ENCODE measurements at places on chromosomes 5 and 9.
A peak's percentile ranks its signal among the peaks of the same experiment; 100 is the strongest.

DNA sequence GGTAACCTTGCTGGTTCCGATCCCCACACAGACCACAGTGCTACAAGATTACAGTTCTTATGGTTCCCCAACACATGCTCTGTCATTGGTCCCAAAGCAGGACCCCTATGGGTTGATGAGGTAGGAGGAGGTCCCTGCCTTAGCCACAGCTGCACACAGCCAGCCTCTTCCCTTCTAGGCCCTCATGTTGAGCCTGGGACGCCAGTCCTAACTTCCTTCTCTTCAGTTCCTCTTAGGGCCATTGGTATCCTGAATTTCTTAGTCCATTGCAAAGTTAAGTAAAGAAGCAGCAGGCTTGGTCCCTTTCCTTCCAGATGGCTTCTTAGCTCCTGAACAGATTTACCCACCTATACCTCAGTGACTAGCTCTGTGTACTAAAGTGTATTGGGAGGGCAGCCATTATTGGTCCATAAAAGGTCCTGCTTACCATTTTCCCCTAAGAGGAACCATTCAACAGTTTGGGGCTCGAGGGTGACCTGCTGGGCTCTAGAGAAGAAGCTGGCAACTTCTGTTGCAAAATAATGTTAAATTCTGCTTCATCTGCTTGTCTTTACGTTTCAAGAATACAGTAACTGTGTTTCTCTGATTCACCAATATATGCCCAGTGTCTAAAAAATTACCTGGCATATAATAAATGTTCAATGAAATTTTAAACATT, 50.2 kb downstream of the PDCD1LG2 start:
- no peak for DNase-seq

DNA sequence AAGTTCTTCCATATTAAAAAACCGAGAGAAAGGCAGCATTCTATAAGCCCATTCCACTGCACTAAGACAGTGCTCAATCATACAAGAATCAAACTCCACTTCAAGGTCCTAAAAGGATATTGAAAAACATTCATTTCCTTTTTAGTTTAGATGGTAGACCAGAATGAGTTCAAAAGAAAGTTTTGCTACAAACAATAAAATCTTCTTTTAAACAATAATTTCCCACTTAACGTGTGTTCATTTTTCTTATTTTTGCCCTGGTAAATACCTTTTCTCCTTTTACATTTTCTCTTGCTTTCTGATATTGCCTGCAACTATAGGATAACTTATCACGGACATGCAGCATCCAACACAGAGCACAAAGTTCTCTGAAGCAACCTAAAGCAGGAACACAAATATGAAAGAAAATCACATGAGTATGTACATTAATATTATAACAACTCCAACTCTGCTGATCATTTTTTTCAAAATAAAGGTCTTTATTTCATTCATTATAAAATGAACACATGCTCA, 61.7 kb downstream of the CPLANE1 start:
- DNase-seq, result no peak

GRCh38 chr5:158486566-158486965, 613.1 kb downstream of the EBF1 start:
- no peak for DNase-seq

GRCh38 chr9:134895908-134896833, 15.6 kb downstream of the FCN2 start:
- peak; percentile 74 for DNase-seq

GRCh38 chr9:132575811-132576210, 6.6 kb upstream of the BARHL1 start:
- DNase-seq, result no peak

DNA sequence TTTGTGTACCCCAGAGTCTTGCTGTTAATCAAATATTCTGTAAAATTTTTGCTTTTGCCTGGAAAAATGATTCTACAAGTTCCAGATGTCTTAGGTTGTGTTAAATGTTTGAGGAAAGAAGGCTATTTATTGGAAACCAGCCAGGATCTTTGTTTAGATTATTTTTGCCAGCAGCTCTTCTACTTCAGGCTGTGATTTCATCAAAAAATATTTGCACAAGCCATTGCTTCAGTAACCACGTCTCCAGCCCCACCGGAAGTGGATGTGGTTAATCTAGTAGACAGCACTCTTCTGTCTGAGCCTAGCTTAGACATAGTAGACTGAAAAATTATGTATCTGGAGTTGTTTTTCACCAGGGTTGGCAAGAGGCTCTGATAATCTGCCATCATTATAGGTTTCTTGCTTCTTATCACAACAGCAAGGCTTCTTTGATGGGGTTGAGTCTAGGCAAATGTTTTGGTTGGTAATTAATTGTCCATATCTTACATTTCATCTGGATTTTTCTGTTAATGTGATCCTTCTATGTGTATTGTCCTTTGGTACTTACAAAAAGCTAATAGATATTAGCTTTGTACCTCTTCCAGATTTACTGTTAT, 17.1 kb downstream of the KCTD16 start:
- DNase-seq, result peak; percentile 75

DNA sequence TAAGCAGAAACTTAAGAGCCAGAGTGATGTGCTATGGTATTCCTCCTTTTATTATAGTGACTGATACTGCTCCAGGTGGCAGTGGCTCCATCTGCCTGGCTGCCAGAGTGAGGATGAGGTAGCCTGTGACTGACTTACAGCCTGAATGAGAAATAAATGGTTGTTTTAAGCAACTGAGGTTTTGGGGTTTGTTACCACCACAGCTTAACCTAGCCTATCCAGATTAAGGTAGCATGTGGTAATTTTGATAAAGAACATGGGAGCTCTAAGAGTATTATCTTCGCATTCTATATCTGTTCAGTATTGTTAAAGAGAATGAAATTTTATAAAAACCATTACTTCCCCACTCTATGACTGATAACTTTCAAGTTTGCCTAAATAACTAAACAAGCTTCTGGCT, 39.0 kb downstream of the GOLPH3 start:
- DNase-seq, result no peak

Data from LNCaP clone FGC (cell line).